ENCODE measurements at places on chromosomes 6 and 20. TPM values are rescaled to one million over a fixed set of nuclear protein-coding genes. Genes with fewer than 3 reads are reported as not detected.

B3GALT4 gene
- polyA plus RNA-seq, result 27.5 TPM

RALY gene
- polyA plus RNA-seq, result 196 TPM

DNA sequence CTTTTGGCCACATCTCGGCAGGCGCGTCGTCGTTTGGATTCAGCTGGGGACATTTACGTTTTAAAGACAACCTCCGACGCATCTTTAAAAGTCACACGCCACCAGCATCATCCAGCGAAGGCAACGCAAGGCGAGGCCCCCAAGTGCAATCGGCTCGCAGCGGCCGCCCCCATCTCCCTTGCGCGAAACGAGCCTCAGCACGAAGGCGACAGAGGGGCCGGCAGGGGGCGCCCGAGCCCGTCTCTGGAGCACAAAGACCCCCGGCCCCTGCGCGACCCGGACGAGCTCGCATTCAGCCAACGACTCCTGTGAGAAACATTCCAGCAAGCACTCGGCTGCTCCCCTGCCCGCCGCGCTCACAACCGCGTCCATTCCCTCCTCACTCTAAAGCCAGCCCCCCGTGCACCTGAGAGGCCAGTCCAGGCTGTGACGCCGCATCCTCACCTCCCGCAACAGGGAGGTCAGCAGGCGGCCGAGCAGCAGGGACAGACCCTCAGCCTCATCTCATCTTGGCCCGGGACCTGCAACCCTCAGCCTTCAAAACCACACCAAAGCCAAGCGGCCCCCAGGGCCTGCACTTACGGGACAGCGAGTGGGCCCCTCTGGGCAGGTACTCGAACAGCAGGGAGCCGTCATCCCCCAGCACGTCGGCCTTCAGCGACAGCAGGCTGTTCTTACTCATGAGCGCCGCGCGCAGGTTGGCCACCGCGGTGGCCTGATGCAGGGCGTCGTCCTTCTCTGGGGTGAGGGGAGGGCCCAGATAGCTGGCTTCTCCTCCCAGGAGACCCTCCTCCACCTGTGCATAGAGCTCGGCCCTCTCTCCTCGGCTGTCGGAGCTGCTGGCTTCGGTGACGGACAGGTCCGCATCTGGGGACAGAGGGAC, 35.8 kb downstream of the SLC2A4RG start:
- no peak for DNase-seq

GRCh38 chr20:48066246-48066645, 281.0 kb upstream of the SULF2 start:
- no peak for DNase-seq

GRCh38 chr6:115468272-115469005, 592.3 kb downstream of the FRK start:
- no peak for DNase-seq

GRCh38 chr6:56804996-56805395, 149.9 kb upstream of the BEND6 start:
- DNase-seq, result no peak

DNA sequence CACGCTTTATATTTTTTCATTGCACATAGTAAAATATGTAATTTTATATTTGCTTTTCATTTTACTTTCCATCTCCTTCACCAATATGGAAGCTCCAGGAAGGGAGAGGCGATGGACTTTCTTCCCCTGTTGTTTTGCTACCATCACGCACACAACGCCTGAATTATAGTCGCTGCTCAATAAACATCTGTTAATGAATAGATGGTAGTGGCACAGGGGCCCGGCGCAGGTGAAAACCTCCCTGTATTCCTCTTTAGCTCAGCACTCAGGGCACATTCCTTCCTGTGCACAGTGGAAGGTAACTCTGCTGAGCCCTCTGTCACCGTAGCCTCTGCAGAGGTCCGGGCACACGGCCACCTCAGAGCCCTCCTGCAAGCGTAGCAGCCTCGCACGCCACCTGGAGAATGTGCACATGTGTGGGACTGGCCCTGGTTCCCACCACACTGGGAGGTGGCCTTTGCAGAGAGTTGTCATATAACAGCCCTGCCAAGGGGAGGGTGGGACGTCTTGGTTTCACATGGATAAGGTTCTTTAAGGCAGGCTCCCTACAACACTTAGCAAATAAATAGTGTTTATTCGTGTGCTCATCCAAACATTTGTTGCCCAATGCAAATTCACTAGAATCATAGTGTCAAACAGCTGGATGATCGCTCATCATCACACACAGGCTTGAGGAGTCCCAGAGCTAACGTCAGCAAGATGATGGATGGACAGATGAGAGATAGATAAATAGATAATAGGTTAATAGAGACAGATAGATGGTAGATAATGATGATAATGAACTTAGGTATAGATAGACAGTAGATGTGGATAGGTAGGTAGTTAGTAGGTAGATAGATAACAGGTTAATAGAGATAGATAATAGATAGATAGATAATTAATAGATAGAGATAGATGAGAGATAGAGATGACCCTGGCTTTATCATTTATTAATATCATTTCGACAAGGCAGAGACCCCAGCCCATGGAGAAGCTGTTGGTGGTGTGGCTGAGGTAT, 32.3 kb upstream of the AFDN start:
- no peak for DNase-seq

DNA sequence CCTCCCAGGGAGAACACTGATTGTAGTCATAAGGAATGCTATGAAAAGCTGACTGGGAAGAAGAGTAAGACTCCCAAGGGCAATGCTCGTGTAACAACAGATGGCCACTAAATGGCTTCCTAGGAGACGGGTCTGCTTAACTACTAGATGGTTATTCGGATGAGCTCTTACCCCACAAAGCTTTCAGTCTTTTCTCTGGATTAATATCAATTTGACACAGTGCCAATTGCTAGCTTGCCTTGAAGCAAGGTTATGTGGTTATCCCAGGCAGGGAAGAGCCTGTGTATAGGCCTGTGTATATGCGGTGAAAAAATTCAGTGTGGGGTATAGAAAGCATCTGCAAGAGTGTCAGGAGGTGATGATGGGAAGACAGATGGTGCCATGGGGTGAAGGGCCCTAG, 86.4 kb upstream of the NOX3 start:
- DNase-seq, result no peak
